Caki2 (cell line): ENCODE measurements at places on chromosomes 6 and 20. TPM values are rescaled to one million over a fixed set of nuclear protein-coding genes. Genes with fewer than 3 reads are reported as not detected.

GRCh38 chr6:98946879-98947410 is 801 bp downstream of the FBXL4 start:
- peak; percentile 57 for DNase-seq

- no peak for DNase-seq
Observed at GRCh38 chr6:69729870-69730449, 66.8 kb downstream of the LMBRD1 start.

DNA sequence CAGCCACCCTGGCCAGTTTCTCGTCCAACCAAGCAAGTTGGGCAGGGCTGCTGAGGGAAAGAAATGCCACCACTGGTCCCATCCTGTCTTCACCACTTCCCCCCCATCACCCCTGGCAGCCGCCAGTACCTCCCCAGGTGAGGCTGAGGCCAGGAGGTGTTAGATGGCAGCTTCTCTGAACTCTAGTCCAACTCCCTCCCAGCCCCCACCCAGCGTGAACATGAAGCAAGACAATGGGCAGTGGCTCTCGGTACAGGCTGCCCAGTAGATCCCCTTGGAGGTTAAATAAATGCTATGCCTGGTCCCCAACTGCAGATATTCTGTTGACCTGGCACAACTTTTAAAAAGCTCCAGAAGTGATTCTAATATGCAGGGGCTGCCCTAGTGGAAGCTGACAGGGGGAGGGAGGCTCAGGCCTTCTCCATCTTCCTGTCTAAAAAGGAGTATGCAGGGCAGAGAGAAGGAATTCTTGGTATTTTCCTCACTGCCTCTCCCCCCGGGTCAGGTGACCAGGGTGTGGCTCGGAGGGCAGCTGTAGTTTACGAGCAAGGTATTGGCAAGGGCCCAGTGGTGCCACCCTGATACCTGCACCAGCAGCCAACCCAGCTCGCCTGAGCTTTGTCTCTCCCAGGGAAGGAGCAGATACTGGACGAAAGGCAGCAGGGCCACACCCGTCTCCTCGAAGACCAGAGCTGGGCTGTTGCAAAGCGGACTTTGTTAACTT is 25.7 kb downstream of the KCNK5 start:
- DNase-seq: peak; percentile 76

- peak; percentile 91 for DNase-seq
Observed at GRCh38 chr6:136669299-136669699, 119.1 kb upstream of the MAP7 start.

DNA sequence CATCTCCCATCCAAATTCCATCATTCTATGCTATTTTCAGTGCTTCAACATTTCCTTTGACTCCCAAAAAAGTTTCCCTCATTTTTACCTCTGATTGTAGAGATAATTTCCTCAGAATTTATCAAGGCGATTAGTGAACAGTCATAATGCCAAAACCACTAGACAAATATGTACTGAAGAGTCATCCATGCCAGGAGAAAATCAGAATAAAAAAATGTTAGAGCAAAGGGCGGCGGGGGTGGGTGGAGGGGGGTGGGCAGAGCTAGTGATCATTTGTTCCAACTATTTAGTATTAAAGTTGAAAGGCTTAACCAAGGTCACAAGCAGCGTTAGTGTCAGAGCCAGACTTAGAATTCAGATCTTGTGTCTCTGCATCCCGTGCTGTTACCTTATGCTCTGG is 5.3 kb upstream of the ADGRF5 start:
- no peak for DNase-seq

DNA sequence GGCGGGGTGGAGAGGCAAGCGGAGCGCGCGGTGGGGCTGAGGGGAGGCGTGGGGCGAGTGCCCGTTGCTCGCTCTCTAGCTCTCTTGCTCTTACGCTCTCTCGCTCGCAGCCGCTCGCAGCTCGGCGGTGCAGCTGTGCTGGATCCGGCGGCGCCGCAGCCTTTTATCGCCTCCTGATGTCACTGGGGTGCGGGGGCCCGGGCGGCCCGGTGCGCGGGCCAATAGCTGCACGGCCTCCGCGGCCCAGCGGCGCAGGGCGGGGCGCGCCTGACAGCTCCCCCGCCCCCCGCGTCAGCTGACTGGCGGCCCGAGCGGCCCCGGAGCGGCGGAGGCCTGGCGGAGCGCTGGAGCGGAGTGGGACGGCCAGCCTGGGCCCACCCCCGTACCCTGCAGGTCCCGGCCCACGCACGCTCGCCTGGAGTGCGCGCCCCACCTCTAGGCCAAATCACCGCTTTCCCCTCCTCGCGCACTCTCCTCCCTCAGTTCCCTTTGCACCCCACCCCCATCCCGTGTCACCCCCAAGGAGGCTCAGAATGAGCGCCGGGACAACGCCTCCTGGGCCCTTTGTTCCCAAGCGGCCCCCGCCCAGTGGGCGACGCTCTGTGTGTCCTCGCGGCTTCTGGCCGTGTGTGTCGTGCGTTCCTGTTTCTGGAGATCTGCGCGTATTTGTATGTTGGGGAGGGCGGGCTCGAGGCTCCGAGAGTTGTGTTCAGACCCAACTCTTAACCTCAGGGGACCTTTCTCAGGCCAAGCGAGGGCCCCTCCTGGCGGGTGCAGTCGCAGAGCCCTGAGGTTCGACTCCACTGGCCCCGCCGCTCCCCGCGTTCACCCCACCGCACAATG is at the start of gene MAFB:
MAFB (minus strand) TSS at position 137 of the 843 bp plus-strand sequence. CDS start 386 bp downstream, outside the sequence.
- DNase-seq: peak; percentile 88

The ADTRP gene
- not detected in 2 replicates for total RNA-seq

- no peak for DNase-seq
Observed at GRCh38 chr20:38946836-38947235, 15.3 kb upstream of the DHX35 start.

The OPRM1 gene
- not detected in 2 replicates for total RNA-seq

- DNase-seq: peak; percentile 81
Observed at GRCh38 chr6:33425668-33426577, 6.1 kb downstream of the SYNGAP1 start.
